Left cardiac atrium (tissue), 4 donors: ENCODE measurements at places on chromosomes 13 and 19.

GRCh38 chr19:4234142-4234861 is 5.0 kb downstream of the EBI3 start:
- DNase-seq: no peak

DNA sequence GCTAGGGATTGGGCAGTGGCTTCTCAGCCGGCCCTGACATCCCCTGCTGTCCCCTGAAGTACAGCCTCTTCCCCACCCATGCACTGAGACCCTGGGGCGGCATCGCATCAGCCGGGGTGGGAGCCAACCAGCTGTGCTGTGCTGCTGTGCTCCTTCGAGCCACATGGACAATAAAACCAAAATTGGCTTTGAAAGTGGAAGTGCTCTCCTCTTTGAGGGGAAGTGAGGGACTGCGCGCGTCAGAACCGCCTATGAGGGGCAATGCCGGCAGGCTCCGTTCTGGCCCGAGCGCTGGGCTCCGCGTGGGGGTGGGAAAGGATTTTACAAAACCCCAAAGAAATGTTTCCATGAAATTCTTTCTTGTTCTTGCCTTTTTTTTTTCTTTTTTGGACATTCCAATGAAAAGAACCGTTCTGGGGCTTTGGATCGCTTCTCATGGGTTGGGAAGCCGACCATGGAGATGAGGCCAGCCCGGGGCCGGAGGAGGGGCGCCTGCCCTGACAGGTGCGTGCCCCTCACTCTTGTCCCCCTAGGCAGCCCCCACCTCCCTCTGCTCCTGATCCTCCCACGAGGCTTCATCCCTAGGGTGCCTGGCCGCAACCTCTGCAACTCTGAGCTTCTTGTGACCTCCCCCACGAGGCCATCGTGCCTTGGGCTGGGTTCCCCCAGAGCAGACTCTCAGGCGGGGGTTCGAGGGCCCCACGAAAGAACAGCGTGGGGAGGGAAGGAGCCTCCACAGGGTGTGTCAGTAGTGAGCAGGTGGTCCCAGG is 22.6 kb downstream of the KLHL26 start:
- peak; percentile 81 for DNase-seq

GRCh38 chr13:49996161-49996915 is 504 bp upstream of the TRIM13 start:
- DNase-seq: peak; percentile 96

DNA sequence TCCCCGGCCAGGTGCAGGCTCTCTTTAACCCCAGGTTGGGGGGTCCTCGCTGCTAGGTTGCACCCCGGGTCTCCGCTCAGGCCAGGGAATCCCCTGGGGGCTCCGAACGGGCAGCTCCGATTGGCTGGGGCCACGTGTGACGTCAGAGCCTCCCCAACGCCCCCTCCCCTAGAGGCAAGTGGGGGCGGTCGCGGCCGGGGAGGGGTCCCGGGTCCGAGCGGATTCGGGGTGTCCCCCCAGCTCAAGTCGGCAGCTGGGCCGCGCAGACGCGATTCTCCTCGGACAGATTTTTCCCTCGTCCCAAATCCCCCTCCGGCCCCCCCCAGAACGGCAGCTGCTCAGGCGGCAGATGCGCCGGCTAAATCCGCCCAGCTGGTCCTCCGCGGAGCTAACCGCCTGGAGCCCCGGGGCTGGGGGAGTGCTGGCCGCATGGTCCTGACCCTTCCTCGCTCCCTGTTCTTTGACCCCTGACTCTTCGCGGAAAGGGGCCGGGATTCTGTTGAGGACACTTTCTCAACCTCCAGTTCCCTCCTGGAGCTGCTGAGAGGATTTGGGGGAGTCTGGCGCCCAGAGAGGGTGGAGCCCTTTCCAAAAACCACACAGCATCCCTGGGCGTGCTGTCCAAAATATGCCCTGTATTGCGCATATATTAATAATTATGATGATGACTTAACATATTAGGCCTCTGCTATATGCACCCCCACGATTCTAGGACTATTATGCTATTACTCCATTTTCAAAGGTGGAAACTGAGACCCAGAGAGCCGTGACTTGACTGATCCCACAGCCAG is 25.4 kb upstream of the SEMA6B start:
- DNase-seq: no peak

DNA sequence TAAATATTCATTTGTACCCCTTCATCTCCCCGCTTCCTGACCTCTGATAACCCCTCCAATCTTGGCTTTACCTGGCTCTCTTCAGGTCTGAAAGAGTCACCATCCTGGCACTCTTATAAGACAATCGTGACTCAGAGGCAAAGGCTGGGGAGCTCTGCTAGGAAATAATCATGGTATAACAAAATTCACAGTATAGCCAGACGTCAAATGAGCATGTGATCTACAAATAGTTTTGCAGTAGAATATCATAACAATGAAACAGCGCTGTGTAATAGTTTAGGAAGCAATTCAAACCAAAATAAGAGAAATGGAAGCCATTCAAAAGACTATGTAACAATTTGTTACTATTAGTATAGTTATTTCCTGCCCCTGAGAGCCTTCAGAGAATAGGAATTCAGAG is 34.2 kb downstream of the RXFP2 start:
- no peak for DNase-seq

DNA sequence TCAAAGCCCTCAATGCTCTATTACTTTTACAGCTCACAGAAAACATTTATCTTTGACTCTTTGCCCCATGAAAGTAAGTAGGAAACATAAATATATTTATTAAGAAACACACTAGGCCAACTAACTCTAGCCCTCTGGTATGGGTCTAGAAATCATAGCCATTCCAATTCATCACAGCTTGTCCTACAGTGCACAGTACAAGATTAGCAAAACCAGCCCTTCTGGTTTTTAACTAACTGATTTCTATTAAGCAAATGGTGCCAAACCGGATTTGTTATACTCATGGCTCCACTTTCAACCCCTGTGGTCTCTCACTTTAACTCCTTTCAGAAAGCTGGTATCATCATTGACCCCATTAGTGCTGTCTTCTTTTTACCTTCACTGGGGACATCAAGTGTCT is 5.6 kb upstream of the LRRC63 start:
- no peak for DNase-seq

DNA sequence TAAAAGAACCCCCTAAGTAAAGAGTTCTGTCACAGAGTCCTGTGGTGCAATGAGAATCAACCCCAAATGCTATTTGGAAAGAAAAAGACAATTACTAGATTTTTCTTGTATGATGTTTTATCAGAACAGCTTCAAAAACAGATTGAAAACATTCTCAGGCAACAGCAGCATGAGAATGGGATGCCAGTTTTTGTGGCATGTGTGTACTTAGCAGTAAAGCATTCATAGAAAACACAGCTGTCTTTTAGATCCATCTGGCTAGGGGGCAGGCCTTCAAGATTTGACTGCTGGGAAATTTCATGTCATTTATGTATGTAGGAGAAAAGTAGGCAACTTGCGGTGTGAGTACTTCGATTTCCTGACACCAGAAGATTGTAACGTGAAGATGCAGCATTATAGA is 170.5 kb upstream of the HTR2A start:
- DNase-seq: no peak

DNA sequence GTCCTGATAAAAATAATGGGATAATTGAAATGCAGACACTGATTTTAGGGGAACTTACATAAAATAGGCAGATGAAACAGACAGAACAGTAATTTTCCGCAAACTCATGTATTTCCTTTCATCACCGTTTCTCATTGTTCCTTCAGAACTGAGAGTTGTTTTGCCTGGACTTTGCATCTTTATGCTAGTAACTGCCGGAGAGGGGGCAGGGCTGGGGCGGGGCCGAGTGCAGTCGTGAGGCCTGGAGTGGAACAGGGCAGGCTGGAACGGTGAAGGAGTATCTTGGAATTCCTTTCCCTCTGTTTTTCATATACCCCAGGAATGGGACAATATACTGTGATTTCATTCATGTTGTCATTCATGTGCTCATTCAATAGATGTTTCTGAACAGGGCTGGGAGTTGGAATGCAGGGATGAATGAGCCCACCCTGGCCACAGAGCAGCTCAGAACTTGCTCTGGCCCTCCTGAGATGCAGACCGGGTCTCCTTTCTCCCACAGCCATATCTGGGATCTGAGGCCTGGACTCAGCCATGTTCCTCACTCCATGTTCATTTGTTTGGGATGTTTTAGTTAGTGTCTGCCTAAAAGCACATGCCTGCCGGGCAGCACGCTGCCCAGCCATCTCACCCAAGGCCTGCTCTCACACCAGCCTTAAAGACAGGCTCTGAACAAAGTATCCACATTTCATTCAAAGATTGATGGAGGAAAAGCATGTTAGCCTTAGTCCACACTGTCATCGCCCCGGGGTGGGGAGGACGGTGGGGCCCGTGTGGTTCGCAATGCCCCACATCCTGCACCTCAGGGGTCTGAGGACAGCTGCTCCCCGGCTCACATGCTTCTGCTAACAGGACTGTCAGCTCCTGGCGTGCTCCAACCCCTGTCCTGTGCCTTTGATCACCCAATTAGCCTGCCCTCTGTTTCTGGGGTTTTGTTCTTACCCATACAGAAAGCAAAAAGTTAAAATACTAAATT is 92.9 kb downstream of the SOX1 start:
- no peak for DNase-seq

DNA sequence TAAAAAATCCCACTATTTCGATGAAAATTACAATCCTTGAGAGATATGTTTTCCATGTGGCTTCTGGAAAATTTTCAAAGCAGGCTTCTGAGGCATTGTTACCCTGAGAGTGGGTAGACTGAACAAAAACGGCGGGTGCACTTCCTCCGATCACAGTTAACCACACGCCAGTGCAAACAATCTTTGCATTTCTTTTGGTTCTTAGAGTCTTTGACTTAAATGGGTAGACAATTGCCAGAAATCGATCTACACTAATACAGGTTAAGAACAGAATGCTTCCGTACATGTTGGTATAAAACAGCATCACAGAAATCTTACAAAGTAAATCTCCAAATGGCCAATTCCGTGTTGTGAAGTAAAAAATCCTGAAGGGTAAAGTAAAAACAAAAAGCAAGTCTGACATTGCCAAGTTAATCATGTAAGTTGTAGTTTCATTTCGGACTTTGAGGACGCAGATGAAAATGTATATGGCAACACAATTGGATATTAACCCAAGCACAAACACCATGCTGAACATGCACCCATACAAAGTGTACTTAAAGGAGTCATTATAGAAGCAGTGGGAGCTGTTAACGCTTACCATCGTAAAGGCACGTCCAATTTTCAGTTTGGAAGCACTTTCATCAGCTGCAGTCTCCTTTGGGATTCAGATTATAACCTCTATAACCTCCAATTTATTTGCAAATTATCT is 927 bp downstream of the LPAR6 start:
- no peak for DNase-seq

- no peak for DNase-seq
Measured at GRCh38 chr19:45564131-45564780, 20.3 kb downstream of the OPA3 start.

DNA sequence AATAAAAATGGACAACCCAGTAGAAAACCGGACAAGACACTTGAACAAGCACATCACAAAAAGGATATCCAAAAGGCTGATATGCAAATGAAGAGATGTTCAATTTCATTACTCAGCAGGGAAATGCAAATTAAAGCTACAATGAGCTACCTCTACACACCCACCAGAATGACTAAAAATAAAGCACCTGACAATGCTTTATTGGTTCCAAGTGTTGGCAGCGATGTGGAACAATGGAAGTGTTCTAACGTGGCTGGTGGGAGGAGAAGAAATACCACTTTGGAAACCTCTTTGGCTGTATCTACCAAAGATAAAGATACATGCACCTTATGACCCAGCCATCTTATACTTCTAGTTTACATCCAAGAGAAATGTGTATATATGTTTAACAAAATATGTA is 3.7 kb upstream of the ACP7 start:
- DNase-seq: no peak

- no peak for DNase-seq
Measured at GRCh38 chr13:100809129-100809390, 134.5 kb upstream of the TMTC4 start.

GRCh38 chr13:41548910-41549309 is 91.6 kb downstream of the RGCC start:
- no peak for DNase-seq

GRCh38 chr13:29465741-29466293 is 129.7 kb downstream of the SLC7A1 start:
- DNase-seq: peak; percentile 63

DNA sequence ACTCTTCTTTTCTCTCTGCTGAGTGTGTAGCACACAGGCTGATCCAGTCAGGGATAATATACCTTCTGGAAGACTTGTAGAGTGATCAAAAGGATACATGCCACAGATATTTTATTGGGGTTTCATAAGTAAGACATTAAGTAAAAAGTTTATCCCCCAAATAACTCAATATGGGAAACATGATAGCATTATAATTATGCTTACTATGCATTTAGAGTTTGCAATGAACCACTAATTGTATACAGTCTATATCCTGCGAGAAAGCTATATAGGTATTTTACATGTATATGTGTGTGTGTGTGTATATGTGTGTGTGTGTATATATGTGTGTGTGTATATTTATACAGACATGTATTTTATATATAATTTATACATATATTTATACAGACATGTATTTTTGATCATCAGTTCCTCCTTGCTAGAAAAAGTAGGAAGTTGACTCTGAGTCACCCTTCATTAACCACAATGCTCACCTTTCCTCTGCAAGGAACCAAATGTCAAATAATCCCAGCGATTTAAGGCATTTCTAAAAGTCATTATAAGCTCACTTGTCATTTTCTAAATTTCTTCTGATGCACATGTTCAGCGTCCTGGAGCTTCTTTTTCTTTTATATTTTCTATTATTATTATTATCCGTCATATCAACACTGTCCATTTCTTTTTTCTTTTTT is 312.5 kb upstream of the OBI1 start:
- no peak for DNase-seq

DNA sequence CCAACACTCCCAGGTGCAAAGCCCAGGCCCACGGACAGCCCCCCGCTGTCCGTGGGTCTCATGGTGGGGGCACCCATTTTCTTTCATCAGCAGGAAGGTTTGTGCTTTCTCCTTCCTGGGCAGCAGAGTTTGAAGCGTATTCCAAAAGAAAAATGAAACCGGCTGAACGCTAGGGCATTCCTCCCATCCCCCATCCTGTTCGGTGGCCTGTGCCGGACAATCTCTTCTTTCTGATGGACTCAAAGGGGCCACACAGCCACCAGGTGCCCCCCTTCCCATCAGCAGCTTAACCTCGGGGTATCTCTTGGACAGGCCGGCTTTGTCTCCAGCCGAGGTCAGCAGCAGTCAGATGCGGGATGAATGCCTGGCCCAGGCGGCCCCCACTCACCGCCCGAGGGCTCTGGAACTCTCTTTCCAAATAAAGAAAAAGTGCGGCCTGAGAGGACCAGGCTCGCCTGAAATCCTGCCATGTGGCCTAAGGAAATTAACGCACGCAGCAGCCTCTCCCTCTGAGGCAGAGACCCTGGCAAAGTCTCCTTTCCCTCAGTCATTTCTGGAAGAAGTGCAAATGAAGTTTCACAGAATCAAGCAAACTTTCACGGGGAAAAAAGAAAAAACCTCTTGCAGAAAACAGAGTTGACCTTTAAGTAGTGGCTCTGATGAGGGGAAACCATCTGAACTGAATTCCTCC is 67.8 kb downstream of the RASA3 start:
- peak; percentile 59 for DNase-seq

- DNase-seq: no peak
Measured at GRCh38 chr13:32905063-32905863, 111.0 kb upstream of the KL start.

- DNase-seq: no peak
Measured at GRCh38 chr13:74715718-74716117, 581.5 kb upstream of the KLF12 start.
